ENCODE measurements at places on chromosomes 5 and 9.

DNA sequence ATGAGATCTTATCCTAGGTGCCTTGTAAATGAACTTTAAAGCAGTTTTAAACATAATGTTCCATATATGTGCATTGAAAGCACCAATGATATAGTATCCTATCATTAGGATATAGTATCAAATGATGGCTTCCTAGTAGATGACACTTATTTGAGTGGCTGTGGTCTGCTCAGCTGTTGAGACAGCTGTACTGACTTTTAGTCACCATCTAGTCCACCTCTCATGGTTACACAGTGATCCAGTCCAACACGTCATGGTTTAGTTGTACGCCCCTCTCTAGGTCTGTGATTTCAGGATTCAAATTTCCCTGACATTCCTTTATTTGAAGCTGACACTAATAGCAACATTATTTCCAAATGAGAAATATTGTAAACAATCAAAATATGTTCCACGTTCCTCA, 127.3 kb upstream of the TUT7 start:
- DNase-seq: no peak

GRCh38 chr5:543755-544674, 19.8 kb upstream of the SLC9A3 start:
- peak; percentile 25 for DNase-seq

GRCh38 chr9:106757514-106757913, 105.5 kb upstream of the ZNF462 start:
- no peak for DNase-seq

DNA sequence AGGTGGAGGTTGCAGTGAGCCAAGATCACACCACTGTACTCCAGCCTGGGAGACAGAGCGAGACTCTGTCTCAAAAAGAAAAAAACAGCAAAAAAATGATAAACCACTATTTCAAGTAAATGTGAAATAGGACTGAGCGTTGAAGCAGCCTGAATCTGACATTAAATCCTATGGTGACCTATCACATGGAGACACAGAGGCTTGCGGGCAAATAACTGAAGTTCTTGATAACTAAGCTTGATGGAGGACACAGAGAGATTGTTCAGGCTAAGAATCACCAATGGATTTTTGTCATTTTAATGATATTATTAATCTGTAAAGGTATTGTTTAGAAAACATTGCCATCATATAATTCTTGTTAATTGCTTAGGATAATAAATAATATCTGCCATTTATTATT, 15.7 kb upstream of the IL6ST start:
- no peak for DNase-seq

DNA sequence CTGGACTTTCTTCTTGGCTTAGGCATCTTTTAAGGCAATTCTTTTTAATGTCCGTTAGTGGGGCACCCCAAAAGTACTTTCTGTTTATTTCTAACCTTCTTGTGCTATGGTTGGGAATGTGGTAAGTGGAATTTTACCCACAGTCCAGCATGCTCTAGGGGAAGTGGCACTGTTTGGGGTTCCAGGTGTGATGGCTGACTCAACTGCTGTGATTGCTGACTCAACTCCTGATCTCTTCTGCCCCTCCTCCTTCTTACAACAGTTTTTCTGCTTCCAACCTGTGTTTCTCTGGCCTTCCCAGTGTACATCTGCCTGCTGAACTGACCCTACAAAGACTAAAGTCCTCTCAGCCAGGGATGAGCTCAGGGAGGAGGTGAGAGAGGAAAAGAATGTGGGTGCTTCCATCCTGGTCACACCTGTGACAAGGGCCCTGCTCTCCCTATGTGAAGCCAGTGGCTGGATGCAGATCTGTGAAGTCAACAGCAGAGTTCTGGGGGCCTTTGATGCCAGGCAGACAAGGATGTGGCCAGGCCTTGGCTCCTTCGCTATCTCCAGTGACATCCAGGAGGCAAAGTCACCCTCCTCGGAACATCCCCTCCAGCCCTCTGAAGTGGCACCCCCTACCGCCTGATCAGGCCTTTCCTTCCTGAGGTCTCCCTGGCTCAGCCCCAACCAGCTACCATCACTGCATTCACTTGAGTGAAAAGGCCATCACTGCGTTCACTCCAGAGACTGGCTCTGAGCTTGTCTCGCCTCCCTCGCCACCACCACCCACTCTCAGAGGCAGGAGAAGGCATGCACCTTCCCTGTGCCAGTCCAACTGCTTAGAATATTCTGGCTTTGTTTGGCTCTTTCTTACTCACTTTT, 72.2 kb downstream of the C5orf15 start:
- no peak for DNase-seq

GRCh38 chr9:4113711-4114110, 186.2 kb downstream of the GLIS3 start:
- no peak for DNase-seq

DNA sequence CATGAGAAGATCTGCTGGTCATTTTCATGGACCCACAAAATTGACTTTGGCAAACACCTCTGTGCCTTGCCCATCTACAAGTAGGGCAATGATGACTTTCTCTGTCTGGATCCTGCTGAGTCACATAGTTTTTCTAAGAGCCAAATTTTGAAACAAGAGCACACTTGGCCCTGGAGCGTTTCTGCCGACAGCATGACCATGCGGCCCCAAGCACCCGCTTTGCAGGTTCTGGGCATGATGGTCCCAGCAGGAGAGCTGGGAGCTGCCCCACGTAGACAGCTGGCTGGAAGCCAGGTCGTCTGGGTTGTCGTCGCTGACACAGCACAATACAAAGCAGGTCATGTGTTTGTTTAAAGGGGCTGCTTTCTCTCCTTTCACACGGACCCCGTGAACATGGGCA, 159.8 kb downstream of the SYK start:
- no peak for DNase-seq

DNA sequence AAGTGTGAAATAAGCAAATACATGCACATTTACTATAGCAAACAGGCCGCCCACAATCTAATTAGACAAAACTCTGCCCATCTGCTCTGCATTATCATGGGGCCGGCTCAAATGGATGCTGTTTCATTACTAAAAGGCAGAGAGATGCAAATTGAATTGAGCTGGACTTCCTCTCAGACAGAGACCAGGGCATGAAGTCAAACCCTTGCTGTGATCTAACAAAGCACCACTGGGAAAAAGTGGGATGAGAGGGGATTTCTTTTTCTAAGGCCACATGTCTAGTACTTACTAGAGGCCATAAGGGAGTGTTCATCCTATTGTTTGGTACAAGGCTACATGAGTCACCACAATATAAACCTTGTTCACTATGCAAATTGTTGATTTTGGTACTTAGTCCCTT, 614.7 kb downstream of the ISL1 start:
- no peak for DNase-seq

GRCh38 chr9:115005322-115005721, 74.9 kb upstream of the TNFSF8 start:
- no peak for DNase-seq

Measured in activated naive CD4-positive, alpha-beta T cell (primary cell).